B cell (primary cell): ENCODE measurements at places on chromosomes 6 and 20. TPM values are rescaled to one million over a fixed set of nuclear protein-coding genes. Genes with fewer than 3 reads are reported as not detected.

- no peak for DNase-seq
Measured at GRCh38 chr6:168377484-168377855, 57.9 kb upstream of the DACT2 start.

- DNase-seq, result no peak
Measured at GRCh38 chr6:127204281-127204680, 62.4 kb upstream of the RNF146 start.

DNA sequence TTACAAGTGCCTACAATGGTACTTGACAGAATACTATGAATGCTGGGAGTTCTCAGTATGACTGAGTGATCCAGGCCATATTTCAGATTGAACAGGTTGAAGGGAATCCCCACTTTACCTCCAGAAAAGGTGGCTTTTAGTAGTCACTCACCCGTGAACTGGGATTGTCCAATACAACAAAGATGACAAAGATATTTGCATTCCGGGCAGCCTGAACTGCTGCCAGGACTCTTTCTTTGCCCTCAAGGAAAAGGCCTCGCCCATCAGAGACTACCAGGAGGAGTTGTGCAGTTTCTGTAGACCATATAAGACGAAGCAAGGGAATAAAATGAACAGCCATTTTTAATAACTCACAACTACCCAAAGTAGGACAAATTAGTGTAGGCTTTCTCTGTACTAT is 6.3 kb upstream of the LYRM2 start:
- DNase-seq, result no peak

- DNase-seq, result no peak
Measured at GRCh38 chr6:112362027-112362795, 15.1 kb downstream of the RFPL4B start.

DNA sequence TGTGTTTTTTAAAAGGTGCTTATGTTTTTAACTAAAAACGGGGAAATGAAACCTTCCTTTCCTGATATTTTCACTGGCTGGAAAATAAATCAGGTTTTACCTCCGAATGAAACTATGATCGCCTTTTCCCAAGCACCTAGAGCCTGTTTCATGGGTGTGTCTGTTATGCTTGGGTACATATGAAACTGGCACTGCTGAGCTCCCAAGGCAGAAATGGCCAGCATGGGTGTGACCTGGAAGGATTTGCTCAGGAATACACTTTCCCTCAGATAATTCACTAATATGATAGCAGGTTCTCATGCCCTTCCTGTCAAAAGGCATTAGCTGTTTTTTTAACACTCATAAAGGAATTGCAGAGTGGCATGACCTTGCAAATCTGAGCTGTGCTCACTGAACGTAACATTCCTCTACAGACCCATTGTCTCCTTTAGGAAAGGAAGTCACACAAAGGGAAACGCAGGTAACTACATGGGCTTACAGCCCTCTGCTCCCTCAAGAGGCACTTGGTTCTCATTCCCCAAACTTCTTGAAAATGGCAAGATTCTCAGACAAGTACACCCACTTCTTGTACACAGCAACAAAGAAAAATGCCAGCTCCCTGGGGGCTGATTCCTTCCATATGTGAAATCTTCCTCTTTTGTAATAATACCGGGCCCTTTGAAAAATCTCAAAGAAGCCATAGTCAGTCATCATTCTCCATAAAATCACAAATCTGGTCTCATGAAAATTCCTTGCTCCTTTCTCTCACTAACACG is 72.7 kb downstream of the METTL24 start:
- no peak for DNase-seq

DNA sequence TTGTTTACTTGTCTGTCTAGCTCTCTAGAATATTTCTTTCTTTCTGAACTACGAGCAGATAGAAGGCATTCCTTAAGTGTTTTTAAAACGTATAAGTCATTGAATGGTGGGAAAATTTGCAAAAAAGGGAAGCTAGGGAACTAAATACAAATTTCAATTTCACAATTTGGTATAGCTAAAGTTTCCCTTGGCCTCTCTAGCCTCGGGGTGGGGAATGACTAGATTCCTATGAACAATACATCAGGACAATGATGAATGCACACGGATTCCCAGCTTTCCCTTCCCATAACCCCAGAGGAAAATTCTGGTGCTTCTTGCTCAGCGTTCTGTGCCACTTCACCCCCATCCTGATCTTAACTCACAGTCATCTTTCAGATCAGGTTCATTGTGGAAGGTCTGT is 113.3 kb upstream of the ASF1A start:
- no peak for DNase-seq

DNA sequence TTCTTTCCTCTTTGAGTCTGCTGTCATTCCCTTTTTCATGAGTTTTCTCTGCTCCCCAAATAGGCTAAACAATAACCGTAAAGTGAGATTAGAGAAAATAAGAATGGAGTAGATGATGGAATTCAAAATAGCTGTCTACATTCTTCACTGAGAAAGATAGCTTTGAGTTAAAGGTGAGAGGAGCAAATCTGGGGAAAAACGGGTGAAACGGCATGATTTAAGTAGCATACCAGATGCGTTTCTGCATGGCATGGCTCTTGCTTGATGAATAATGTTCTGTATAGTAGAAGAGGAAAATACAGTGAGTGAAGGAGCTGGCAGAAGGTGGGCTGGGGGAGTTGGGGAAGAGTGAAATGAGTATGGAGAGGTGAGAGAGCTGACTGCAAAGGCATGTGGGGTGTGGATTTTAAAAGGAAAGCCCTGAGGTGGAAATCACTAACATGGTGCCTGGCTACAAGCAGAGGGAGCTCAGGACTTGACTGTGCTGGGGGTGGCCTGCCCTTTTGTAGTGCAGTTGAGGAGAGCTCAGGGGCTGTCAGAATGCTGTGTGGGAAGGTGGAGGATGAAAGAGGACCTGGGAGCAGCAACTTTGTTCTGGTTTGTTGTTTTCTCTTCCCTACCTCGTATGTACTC is 8.8 kb downstream of the BICRAL start:
- DNase-seq, result no peak

DNA sequence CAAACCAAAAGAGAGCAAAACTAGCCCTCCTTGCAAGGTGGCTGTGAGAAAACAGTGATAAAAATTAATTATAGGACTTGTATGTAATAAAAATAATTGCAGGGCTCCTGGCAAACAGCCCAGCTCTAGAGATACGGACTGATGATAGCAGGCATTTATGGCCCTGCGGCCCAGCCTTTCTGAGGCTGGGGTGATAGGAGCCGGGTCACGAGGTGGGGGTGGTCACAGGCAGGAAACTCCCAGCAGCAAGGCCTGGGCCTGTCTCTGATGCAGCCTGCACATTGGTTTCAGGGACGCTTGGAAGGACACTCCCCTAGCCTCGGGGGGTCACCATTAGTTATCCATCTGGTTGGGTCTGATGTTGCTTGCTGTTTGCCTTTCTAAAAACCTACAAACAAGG is 18.7 kb upstream of the TTPAL start:
- DNase-seq, result no peak

The HFE gene
- 3.0 and 5.9 TPM in 2 replicates for polyA plus RNA-seq
